T-helper 2 cell (primary cell): ENCODE measurements at places on chromosomes 3 and 15.

DNA sequence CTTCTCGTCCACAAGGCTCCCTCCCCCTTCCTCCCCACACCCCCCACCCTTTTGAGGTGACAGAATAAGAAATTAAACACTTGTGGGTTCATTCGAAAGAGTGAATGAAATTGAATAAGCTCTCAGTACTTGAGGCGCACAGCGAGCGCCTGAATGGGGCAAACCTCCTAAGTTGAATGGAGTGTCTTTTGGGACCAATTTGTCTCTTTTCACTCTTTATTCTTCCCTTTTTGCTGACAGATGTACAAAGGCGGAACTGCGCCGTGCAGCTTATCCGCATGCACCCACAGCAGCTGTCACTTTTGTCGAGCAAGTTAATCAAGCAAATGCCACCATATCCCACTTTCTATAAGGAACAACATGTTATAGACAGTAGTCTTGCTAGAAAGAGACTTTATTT, 47.9 kb upstream of the FEZF2 start:
- DNase-seq: no peak

DNA sequence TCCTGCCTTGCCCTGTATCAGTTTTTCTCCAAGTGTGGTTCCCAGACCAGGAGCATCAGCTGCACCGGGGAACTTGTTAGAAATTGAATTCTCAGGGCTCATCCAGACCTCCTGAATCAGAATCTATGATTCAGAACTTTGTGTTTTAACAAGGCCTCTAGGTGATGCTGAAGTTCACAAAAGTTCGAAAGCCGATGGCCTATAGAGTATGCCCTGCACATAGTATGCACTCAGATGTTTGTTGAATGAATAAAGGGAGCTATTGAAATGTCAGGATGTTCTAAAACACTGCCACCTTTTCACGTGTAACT, 664 bp upstream of the LARP6 start:
- DNase-seq: no peak

- DNase-seq: no peak
These were observed 137.7 kb upstream of the ZPLD1 start for GRCh38 chr3:102297072-102297658.

GRCh38 chr3:154060238-154061000, 60.8 kb upstream of the ARHGEF26 start:
- no peak for DNase-seq

DNA sequence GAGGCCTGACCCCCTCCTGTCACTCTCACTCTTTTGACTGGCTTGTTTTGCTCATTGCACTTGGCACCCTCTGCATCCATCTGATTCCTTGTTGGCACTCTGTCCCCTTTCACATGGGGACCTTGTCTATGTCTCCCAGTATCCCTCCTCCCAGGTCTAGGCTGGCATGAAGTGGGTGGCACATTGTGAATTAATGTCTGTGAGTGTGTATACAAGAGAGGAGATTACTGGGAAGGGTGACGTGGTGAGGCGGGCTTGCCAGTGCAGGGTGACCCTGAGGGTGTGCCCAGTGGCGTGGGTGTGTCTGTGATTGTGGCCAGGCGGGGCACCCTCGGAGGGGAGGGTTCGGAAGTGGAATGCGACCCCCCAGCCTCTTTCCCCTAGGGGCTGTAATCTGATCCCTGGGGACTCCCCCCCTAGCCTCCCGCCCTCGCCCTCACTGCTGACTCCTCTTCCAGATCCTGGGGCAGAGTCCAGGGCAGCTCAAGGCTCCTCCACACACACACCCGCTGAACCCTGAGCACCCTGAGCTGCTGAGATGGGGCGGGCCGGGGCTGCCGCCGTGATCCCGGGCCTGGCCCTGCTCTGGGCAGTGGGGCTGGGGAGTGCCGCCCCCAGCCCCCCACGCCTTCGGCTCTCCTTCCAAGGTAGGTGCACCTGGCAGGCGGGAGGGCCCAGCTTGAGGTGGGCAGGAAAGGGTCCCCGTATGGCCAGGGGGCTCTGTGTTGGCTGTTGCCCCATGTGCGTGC, at the start of gene SEMA3B:
Gene SEMA3B, plus strand, starts transcription at position 445 of the 749 bp plus-strand sequence. Its CDS starts 94 bp downstream, at position 539.
- DNase-seq: no peak

GRCh38 chr3:97983933-97984491, 11.8 kb upstream of the RIOX2 start:
- DNase-seq: no peak

- no peak for DNase-seq
These were observed 78.7 kb downstream of the FAIM start for GRCh38 chr3:138687236-138687635.

- no peak for DNase-seq
These were observed 57.3 kb downstream of the TRAT1 start for GRCh38 chr3:108879915-108880314.

DNA sequence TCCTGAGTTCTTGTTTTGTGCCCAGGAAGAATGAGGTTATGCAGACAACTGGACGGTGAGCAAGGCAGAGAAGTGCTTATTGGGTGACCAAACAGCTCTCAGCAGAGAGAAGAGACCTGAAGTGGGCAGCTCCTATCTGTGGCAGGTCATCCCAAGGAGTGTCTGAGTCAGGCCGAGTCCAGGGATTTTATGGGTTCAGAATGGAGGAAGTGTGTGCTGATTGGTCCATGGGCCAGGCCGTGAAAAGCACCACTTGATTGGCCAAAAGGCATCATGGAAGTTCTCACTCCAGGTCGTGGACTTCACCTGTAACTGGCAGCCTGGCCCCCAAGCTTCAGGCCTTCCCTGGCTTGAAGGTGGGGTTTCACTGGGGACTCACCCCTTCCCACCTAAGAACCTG, 74.5 kb downstream of the NR1D2 start:
- no peak for DNase-seq

DNA sequence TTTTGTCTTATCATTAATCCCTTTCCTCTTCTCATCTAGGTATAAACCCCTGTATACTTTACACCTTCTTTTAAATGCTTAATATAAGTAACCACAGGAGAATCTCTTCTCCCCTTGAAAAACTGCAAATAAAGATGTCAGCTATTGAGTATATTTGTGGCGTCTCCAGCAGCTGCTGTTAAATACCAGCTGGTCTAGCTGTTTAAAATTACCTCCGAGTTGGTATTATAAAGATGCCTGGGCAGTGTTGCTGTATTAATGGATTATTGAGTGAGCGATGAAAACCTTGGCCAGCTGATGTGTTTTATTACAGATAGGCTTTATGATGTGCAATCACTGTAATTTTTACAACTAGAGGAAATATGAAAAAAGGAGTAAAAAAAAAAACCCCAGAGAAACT, 388.1 kb downstream of the TBC1D5 start:
- DNase-seq: no peak

GRCh38 chr15:62727501-62727900, 315.0 kb upstream of the TPM1 start:
- no peak for DNase-seq

DNA sequence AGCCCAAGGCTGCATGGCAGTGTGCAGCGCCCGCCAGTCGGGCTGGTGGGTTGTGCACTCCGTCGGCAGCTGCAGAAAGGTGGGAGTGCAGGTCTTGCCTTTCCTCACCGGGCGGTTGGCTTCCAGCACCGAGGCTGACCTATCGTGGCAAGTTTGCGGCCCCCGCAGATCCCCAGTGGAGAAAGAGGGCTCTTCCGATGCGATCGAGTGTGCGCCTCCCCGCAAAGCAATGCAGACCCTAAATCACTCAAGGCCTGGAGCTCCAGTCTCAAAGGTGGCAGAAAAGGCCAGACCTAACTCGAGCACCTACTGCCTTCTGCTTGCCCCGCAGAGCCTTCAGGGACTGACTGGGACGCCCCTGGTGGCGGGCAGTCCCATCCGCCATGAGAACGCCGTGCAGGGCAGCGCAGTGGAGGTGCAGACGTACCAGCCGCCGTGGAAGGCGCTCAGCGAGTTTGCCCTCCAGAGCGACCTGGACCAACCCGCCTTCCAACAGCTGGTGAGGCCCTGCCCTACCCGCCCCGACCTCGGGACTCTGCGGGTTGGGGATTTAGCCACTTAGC, 4.3 kb downstream of the ISL2 start:
- DNase-seq: peak; percentile 24

DNA sequence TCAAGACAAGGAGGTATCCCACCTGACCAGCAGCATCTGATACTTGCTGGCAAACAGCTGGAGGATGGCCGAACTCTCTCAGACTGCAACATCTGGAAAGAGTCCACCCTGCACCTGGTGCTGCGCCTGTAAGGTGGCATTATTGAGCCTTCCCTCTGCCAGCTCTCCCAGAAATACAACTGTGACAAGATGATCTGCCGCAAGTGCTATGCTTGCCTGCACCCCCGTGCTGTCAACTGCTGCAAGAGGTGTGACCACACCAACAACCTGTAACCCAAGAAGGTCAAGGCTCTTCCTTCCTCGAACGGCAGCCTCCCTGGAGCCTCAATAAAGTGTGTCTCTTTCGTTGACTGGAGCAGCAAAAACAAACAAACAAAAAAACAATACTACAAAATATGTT, 2.2 kb upstream of the SLC4A7 start:
- no peak for DNase-seq

DNA sequence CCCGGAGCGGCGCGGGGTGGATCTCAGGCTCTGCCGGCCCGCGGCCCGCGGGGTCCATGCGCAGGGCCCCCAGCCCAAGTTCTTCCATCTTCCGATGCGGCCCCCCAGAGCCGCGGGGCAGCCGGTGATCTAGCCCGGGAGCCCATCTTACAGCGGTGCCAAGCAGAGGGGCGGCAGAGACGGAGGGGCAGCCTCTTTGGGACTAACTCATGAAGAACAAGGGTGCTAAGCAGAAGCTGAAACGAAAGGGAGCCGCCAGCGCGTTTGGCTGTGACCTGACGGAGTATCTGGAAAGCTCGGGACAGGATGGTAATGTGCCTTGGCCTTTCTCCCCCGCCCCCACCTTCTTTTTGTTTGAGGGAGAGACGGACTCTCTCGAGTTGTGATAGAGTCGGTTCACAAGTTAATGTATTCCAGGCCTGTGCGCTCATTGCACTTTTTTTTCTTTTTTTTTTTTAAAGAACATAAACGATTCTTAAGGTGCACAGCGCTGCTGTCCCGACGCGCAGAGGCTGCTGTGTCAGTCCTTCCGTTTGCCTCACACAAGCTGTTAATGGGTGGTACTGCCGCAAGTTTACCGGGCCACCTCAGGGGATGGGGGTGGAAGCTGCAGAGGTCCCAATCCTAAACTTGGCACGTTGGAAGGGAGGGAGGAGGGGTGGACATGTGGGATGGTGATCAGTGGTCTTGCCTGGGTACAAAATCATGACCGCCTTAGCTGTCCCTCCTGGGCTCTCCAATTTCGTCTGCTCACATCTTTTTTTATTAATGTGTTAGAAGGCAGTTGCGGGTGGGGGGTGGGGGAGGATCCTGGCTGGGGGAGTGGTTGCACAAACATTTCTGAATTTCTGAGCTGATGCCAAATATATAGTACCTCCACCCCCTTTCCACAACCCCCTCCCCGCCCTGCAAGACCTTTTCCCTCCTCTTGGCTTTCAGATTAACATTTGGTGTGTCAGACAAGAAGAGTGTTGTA, 801 bp downstream of the ARHGAP31 start:
- DNase-seq: peak; percentile 34

- DNase-seq: no peak
These were observed 50.9 kb upstream of the KPNA4 start for GRCh38 chr3:160616311-160616710.

DNA sequence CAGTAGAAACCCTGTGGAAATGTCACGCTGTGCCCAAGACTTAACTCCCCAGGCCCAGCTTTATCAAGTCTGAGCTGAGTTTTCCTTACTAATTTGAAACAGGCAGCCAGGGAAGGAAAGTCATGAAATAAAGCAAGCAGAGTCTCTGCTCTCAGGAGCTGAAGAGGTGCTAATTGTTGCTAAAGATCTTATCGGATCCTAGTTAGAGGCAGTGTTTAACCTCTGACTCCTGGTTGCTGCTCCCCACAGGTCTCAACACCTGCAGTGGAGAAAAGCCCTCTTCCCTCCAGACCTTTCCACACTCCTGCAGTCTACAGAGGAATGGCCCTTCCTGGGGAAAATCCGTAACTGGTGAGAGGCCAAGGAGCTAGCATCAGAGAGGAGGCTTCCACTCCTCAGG, 628.2 kb downstream of the NTRK3 start:
- no peak for DNase-seq

DNA sequence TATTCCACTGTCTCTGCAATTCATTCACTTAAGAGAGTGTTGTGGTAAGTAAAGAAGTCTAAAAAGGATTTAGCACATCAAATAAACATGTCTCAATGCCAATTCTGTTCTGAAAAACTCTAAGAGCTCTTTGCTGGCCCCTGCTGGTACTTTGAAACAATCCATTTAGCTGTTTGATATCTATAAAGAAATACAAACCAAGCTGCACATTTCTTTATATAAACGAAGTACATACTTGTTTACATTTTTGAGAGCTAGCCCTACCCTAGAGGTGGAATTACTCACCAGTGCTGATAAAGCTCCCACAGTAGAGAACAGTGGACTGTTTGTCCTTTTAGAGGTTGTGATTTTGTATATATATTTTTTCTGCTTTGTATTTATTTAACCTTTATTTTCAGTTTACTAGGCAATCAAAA, 75.5 kb downstream of the NEDD4 start:
- no peak for DNase-seq

- DNase-seq: no peak
These were observed 37.5 kb downstream of the GAP43 start for GRCh38 chr3:115660646-115661337.

- no peak for DNase-seq
These were observed 89.4 kb downstream of the FOXB1 start for GRCh38 chr15:60093273-60094067.

GRCh38 chr3:62669161-62669560, 206.1 kb downstream of the CADPS start:
- no peak for DNase-seq

GRCh38 chr3:147415874-147416273, 6.7 kb downstream of the ZIC1 start:
- DNase-seq: no peak
